Common myeloid progenitor, CD34-positive (primary cell): ENCODE measurements at places on chromosomes 6 and 20.

DNA sequence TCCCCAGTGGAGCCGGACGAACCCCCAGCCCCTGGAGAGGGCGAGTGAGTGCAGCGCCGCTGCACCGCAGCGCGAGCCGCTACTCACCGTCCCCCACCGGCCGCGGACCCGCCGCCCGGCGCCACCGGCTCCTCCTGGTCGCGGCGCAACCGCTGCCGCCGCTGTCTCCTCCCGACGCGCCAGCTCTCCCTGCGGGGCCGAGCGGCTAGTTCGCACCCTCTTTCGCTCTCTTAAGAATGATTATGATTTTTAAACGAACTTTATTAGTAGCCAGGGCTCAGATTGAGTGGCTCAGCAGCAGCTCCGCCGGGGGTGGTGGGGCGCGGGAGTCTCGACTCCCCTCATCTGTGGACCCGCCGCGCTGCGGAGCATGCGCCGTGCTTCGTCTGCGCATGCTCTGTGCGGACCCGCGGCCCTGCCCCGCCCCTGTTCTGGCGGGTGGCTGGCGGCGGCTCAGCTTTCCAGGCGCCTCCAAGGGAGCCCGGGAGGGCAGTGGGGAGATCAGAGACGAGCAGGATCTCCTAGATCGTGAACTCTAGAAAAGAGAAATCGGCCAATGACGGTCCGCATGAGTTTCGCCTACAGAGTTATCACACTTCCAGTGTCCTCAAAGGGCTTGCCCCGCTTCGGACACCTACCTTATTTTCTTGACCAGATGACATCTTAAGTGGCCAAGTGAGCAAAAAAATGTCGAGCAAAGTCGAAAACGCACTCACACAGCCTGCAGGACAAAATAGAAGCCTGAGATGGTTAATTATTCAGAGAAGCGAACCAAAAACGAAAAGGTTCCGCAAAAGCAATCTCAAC lies at the start of gene RAB23:
RAB23 (minus strand) TSS at position 372 of the 807 bp plus-strand sequence. CDS start 11,927 bp downstream, outside the sequence.
- peak; percentile 83 for DNase-seq

GRCh38 chr6:140923048-140923447 lies 1209.7 kb upstream of the GJE1 start:
- peak; percentile 3 for DNase-seq

DNA sequence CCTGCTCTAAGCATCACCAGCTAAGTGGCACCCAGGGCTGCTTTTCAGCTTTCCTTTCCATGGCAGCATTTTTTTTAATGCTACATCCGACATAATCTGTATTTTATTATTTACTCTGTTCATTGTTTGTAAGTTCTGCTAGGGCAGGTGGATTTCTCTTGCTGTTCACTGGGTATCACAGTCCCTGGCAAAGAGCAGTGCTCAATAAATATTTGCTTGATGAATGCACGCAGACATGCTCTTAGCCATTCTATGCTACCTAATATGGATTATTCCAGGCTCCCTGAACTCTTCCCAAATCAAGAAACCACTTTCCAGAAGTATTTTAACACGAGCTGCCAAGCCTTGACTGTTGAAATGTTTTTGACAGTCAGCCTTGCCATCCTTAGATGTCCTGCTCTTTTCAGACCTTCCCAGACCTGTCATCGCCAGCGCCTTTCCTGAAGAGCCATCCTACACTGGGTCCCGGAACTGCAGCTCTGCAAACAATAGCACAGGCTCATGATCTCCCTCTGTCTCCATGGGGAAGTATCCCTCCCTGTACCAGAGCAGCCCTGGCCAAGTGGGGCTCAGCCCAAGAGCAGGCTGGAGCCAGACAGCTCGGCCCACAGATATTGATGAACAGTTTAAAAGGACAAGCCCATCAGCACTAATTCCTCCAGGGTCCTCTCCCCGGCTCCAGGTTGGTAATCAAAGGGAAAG lies 136.5 kb upstream of the CDH4 start:
- DNase-seq: no peak

DNA sequence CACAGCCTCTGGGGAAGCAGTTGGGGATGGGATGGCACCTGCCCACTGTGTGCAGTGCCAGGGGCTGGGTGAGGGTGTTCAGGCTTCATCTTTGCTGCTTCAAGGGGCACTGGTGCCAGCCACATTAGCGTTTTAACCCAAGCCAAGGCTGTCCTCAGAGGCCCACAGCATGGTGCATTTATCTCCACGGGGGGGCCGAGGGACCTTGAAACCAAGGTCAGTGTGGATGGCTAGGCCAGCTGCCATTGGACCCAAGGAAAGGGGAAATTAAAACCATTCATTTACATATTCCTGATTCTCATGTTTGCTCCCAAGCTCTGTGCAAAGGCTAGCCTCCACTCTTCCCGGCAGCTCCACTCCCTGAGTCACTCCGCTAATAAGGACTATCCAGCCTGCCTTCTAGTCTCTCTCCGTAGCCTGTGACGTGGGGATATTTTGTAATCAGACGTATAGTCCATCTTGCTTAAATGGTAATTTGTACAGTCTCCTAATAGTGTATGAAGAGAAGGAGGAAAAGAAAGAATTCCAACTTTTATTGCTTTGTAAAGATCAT lies 197.1 kb downstream of the CDH4 start:
- no peak for DNase-seq

GRCh38 chr6:160167604-160168399 lies 46.2 kb downstream of the SLC22A1 start:
- DNase-seq: no peak

DNA sequence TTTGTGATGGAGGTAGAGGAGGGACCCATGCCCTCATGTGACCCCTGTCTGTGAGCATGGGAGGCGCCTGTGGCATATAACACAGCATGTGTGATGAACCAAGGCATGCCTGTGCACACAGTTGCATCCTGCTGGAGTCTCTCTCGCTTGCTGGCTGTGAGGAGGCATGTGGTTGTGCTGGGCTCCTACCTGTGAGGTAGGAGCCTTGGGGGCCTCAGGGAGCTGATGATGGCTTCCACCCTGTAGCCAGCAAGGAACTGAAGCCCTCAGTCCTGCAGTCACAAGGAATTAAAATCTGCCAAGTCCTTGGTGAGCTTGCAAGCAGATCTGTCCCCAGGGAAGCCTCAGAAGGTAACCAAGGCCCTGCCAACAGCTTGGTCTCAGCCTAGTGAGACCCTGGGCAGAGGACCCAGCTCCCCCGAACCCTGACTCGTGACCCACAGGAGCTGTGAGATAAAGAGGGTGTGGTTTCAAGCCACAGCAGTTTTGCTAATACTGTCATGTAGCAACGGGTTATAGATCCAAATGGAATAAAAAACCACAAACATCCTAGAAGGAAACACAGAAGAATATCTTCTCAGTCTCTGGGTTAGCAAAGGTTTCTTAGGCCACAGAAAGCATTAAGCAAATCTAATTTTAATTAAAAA lies 145.7 kb downstream of the WDR27 start:
- DNase-seq: no peak

DNA sequence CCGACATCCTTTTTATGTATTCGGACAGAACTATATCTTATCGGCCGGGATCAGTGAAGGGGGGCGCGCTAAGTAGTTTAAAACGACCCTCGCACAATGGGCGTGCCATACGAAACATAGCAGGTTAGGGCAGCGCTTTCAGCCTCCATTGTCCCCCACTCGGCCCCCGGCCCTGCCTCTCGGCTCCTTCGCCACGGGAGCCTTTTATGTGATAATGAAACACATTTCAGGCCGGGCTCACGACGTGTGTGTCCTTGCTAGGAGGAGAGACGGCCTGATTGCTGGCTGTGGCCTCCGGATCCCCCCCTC lies 5.3 kb downstream of the FOXA2 start:
- DNase-seq: no peak

DNA sequence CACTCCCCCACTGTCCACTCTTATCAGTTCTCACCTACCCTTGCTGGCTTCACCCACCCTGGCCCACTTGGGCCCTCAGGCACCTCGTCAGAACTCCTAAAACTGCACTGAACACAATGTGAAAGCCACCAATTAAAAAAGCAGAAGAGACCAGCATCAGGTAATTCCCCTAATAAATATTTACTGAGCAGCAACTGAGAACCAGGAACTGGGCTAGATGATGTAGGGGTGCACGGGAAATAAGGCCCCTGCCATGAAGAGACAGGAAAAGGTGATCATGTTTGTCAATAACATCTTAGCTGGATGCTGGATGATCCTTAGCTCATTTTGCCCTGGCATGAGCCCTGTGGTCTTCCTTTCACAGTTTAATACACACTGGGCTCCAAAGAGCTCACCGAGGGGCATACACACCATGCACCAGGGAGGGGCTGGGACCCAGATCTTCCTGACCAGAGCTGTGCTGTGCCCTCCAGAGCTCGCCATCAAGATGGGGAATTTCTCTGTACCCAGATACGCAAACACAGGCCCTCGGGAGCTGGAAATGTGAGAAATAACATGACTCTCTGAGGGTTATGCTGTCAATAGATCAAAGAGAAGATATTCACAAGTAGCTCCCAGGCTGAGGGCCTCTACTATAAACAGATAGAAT lies 113.6 kb upstream of the SLC22A16 start:
- no peak for DNase-seq

GRCh38 chr6:89745096-89745495 lies 74.5 kb downstream of the MDN1 start:
- DNase-seq: no peak

- DNase-seq: no peak
Observed at GRCh38 chr6:157326979-157327378, 3.7 kb upstream of the TMEM242 start.

DNA sequence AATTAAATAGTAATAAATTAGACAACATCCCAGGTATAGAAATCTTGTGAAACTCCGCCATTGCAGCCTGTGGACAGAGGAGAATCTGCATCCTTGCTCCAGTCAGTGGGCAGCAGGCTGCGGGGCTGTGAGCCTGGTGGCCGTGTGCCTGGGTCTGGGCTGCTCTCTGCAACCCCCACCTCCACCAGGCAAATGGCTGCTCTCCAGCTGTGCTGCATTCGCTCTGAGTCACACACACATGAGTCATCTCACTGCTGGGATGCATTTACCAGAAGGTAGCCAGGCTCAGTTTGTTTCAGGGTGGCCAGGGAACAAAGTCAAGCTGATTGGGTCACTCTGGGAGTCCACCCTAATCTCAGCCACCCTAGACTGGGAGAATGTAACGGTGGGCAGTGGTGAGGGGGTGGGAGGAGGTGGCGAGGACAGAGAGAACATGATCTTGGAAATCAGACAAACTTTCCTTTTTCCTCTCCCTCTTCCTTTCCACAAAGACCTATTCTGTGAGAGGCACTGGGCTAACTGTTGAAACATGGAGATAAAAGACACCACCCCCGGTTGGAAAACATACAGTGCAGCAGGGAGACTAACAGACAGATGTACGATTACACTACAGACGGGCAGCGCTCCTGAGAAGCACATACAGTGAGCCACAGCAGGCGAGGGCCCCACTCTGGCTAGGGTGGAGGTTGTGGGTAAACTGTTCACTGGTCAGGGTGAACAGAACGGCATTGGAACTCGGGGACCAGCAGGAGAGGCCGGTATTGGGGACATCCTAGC lies 59.2 kb downstream of the TRAM2 start:
- peak; percentile 48 for DNase-seq

GRCh38 chr6:23618366-23618765 lies 507.6 kb upstream of the NRSN1 start:
- no peak for DNase-seq

- DNase-seq: no peak
Observed at GRCh38 chr6:30127238-30128093, 8.5 kb upstream of the TRIM40 start.

DNA sequence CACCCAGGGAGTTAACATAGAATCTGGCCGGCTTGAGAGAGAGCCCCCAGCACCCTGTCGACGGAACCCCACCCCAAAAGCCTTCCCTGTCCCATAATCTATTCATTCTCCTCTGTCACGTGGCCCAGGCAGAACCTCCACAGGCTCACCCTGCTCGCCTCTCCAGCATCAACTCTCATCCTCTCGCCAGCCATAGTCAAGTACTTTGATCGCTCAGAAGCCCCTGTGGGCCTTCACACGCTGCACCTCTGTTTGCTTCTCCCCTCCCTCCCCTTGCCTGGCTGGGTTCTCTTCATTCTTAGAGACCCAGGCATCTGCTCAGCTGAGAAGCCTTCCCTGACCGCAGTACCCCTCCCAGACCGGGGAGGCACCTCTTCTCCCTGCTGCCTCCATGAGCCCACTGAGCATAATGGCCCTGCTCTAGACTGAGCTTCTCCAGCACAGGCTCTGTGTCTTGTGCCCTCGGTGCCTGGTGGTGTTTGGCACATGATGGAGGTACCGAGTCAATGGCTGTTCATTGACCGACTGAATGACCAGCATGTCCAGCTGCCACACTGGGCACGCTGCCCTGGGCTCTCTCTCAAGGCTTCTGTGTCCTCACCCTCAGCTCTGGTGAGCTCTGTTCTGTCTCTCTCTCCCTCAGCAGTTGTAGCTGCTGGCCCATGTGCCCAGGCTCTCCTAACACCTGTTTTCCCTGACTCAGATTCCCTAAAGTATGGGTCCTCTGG lies 33.7 kb downstream of the PKIG start:
- DNase-seq: no peak

DNA sequence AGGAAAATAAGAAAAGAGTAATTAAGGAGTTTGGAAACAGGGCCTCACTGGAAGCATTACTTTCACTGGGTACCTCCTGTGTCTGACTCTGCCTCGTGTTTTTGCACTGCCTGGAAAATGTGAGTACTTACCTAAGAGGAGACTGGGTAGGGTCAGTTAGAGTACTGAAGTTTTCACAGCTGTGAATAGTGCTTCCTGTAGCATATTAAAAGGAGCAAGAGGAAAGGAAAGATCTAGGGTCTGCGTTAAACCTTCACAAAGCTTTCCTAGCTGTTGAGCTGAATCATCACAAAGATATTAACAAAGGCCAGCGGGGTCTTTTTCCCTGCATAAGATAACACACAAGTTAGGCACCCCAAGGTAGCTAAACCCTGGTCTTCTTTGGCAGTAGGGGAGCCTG lies 82.3 kb downstream of the MLIP start:
- no peak for DNase-seq

GRCh38 chr6:137271245-137272183 lies 52.3 kb upstream of the IFNGR1 start:
- peak; percentile 60 for DNase-seq

DNA sequence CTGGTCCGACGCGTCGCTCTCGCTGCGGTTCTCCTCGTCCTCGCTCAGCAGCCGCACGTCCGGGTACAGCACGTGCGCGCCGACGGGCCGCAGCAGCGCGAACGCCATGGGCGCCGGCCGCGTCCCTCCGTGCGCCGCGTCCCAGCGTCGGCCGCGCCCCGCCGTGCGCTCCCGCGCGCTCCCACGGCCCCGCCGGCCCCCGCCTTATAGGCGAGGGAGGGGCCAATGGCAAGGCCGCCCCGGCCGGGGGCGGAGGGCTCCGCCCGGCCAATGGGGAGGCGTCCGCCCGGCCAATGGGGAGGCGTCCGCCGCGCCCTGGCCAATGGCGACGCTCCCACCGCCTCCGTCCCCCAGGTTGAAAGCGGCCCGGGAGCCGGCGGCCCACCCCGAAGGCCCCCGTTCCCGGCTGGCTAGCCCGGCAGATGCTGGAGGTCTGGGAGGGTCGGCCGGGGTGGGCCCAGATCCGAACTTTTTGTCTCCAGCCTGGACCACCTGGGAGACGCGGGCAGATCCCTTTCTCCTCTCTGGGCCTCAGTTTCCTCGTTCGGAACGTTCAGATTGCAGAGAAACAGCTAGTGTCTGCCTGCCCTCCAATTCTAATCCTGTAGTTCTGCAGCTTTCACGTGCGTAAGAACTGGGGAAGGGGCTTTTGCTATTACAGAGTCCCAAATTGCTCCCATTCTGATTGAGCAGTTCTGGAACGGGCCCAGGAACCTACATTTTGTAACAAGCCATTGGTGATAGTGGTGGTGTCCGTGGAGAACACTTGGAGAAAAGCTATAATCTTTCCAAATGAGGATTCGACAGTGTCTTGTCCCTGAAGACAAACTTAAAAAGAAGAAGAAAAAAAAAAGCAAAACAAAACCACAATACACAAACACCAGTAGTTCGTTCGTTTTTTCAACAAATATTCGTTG lies at the start of gene TCF15:
TCF15 (minus strand) TSS at position 180 of the 917 bp plus-strand sequence; CDS start at position 108, 72 bp downstream.
- DNase-seq: peak; percentile 75

- no peak for DNase-seq
Observed at GRCh38 chr20:52975029-52975732, 3.0 kb downstream of the TSHZ2 start.
